ENCODE measurements at places on chromosomes 12 and 14. TPM values are rescaled to one million over a fixed set of nuclear protein-coding genes. Genes with fewer than 3 reads are reported as not detected.

GRCh38 chr14:55913324-55914025, 204.7 kb upstream of the PELI2 start:
- peak; percentile 86 for DNase-seq

DNA sequence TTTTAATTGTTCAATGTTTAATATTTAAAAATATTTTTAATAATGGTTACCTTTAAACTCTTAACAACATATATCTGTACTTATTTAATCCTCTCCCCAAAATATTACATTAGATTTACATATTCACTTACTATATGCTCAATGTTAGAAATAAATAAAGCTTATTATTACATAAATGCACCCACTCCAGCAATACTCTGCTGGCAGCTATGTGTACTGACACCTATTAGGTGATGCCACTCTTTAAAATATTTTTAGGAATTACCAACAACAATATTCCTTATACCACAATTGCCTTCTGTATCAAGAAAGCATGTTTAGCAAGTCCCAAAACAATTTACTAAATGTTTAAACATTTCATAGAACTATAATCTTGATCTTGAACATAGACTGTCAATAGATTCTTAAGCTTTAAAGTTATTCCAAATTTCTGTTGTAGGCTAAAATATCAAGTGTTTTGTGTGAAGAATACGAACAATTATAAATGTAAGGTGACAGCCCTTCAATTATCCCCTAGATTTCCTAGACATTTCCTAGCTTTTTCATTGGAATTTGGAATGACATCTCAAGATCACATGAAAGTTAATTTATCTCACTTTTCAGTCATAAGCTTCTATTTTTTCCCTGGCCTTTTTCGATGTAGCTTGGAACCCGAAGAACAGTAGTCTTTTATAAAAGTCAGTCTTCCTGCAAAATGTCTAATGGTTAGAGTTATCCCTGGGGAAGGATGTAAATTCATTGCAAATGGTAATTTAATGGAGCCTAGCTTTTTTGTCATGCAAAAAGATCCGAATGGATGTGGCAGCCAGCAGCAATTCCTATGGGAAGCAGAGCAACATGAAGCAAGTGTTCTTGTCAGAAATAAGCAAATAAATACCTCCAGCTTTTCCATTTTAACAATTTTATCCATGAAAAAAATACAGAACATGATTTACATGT, 907.5 kb upstream of the ATXN7L3B start:
- DNase-seq, result no peak

DNA sequence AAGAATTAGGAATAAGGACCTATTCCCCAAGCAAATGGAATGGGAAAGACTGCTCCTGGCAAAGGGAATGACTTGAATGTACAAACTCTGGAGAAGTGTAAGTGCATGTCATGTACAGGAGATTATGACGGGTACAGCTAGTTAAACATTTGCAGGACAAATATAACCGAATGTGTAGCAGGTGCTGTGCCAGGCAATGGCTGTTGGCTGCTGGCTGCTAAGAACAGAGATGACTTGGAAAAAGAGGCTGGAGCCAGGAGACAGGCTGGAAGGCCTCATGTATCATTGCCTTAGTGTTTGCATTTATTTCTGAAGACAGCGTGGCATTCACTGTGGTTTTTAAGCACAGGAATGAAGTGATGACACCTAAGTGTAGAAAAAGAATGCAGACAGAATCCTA, 136.8 kb downstream of the TTC8 start:
- no peak for DNase-seq

DNA sequence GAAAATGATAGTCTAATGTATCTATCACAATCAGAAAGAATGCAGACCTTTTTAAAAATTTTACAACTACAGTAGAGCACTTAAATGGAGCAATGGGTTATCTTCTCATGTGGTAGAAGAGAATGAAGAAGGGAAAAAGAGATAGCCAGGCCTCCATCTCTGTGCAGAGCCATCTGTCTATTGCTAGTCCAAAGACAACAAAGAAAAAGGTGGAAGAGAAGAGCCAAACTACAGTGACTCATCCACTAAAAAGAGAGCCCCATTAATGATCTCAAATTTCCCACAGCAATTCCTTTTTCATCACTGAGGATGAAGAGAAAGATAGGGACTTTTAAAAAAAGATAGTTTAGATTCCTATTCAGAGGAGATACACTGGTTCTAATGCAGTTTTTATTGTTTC, 232.9 kb downstream of the ATXN7L3B start:
- no peak for DNase-seq

DNA sequence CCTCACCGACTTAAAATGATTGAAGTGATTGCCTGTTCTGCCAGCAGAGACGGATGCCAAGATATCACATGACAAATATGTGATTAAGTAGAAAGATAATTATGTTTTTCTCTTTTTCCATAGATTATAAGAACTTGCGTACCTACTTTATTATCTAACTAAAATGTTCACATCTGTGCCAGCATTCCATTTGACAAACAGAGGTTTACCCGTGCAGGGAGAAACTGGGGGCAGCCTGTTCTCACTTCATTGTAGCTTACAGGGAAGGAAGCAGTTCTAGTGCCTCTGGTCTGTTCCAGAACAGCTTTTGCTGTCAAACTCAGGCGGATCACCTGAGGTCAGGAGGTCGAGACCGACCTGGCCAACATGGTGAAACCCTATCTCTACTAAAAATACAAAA, 29.6 kb downstream of the CCDC62 start:
- no peak for DNase-seq

DNA sequence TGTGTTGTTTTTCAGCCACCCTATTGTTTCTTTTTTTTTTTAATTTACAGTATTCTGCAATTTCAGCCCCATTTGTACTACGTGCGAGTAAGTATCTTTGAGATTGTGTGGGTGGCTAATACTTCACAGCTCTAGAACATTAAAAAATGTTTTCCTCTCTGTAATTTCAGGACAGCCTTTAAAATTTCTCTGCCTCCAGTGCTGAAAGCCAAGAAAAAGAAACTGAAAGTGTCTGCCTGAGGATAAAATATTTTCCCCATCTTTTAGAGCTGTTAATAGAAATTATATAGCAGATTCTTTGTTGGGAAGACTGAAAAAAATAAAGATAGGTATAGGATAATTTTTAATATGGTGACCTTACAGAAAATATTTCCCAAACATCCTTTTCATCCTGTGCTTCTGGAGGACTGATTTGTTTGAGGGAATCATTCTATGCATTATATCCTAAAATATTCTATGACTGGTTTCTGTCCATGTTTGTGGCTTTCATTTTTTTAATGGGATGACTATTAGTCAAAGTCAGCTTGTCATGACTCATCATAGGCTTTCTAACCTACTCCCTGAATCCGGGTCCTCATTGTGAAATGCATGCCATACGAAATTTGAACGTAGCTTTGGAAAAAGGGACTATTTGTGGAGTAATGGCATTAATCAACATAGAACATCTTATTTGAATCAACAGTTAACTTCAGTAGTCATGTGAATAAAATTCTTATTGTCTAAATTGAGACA, 10.8 kb upstream of the TCTN2 start:
- no peak for DNase-seq

GRCh38 chr12:907413-908185, 41.9 kb downstream of the RAD52 start:
- no peak for DNase-seq

GRCh38 chr14:68420350-68420749, 372.5 kb downstream of the ZFP36L1 start:
- DNase-seq, result no peak

DNA sequence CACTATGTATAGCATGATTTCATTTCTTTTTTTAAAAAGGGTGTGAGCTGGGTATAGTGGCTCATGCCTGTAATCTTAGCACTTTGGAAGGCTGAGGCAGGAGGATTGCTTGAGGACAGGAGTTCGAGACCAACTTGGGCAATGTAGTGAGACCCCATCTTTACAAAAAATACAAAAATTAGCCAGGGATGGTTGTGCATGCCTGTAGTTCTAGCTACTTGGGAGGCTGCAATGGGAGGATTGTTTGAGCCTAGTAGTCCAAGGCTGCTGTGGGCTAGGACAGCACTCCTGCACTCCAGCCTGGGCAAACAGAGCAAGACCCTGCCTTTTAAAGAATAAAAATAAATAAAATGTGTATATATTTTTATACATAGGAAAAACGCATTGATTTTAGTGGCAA, 43.0 kb downstream of the DIP2B start:
- no peak for DNase-seq

GRCh38 chr12:26563552-26563951, 269.4 kb downstream of the ITPR2 start:
- DNase-seq, result no peak

- no peak for DNase-seq
Observed at GRCh38 chr14:57833323-57833722, 32.6 kb downstream of the SLC35F4 start.

DNA sequence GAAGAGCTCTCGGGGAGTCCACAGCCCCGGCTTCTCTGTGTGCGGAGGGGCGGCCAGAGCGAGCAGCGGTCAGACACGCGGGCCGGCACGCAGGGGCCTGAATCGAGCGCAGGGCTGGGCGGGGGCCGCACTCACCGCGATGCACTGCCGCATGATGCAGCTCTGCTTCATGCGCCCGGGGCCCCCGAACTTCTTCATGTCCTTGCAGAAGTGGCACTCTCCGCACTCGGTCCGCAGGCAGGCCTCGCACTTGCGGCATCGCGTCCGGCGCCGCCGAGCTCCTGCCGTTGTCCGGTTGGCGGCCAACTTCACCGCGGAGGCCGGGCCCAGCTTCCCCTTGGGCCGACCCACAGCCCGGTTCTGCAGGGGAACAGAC, 53.1 kb downstream of the RNF34 start:
- DNase-seq, result peak; percentile 82

DNA sequence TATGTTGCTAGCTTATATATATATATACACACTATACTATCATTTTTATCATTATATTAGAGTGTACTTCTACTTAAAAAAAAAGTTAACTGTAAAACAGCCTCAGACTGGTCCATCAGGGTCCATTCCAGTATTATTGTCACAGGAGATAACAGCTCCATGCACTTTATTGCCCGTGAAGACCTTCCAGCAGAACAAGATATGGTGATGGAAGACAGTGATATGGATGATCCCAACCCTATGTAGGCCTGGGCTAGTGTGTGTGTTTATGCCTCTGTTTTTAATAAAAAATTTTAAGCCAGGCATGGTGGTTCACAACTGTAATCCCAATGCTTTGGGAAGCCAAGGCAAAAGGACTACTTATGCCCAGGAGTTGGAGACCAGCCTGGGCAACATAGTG, 86.2 kb downstream of the GCH1 start:
- no peak for DNase-seq

- DNase-seq, result no peak
Observed at GRCh38 chr12:57222286-57223190, 5.9 kb downstream of the NXPH4 start.

DNA sequence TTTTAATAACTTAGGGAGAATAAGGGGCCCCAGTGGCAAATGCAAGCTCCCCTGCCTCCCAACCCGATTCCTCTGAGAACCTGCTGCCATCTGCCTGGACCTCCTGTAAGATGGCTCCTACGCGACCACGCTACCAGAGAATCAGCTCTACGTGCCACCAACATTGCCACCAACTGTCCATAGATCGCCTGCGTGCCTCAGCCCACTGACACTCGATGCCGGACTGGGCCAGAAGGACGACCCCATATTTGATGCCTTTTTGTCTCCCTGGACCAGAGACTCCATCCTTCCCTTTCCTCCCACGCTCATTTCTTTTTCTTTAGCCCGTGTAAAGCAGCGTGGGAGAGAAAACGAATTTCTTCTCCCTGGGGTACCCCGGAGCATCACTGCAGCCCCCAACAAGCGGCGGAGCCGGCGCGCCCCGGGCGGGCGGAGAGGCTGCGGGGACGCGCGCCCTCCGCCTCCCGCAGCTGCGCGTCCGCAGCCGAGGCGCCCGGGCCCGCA, 565 bp upstream of the KLHL42 start:
- no peak for DNase-seq

DNA sequence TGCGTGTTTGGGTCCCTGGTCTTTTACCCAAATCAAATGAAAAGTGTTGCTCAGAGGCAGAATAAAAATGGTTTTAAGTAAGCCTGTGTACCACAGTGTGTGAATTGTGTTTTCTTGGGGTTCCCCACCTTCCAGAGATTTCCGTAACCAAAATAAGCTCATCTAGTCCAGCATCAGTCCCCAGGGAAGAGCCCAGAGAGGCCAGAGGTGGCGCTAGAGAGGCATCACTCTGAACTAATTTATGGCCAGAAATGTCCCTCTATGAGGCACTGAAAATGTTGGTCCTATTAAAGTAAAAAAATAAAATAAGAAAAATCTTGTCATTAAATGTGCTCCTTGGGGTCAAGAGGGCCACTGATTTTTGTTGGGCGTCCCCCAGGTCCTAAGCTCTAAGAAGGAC, 24.9 kb upstream of the PRKAB1 start:
- no peak for DNase-seq

- DNase-seq, result no peak
Observed at GRCh38 chr14:74637178-74637550, 25.1 kb upstream of the LTBP2 start.

GRCh38 chr14:32259368-32260013, 56.4 kb upstream of the RNU6-8 start:
- DNase-seq, result no peak

DNA sequence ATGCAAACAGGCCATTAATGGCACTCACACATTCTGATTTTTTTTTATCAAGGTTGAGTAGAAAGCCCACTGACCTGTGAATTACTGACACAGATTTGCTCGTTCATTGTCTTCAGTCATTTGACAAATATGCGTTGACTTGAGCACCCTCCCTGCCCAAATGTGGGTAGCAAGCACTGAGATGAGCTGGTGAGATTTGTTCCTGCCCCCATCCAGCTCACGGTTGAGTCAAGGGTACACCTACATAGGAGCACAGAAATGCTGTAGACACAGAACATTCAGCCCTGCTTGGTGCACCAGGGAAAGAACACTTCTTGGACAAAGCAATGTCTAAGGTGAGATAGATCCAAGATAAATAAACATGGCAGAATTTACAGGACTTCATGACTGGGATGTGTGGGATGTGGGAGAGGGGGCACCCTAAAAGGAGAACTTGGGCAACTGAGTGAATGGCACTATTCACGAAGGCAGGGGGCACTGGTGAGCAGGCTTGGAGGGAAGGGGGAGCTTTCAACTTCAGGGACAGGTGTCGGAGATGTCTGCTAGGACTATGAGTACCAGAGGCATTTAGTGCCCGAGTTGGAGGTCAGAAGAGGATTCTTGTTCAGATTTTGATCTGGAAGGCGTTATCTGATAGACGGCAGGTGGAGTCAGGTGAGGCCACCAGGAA, 213.4 kb downstream of the VRK1 start:
- no peak for DNase-seq

DNA sequence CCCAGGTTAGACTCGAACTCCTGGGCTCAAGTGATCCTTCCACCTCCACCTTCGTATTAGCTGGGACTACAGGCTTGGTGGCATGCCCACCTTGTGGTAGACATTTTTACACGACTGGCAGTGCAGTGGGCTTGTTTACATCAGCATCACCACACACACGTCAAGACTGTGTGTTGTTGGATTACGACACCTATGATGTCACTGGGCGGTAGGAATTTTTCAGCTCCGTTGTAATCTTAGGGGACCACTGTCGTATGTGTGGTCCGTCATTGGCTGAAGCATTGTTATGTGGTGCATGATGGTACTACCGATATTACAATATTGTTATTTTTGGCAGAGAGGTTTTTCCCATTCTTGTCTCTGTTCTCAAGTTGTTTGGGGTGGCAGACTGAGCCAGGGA, 50.7 kb downstream of the TSPAN9 start:
- no peak for DNase-seq

LTBR gene
- total RNA-seq, result 92.5 TPM

SUDS3 gene
- 31.1 TPM for total RNA-seq

OTX2 gene
- not detected for total RNA-seq

HOTAIR gene
- 4.8 TPM for total RNA-seq

KRT82 gene
- total RNA-seq, result not detected

SNAPC1 gene
- 6.8 TPM for total RNA-seq

SIX4 gene
- total RNA-seq, result 1.3 TPM

MYH6 gene
- not detected for total RNA-seq

SERPINA10 gene
- total RNA-seq, result not detected

All from posterior vena cava (tissue), 2 donors.